Left renal cortex interstitium (tissue), 4 donors: ENCODE measurements at places on chromosomes 7 and 10. TPM values are rescaled to one million over a fixed set of nuclear protein-coding genes. Genes with fewer than 3 reads are reported as not detected.

GRCh38 chr10:110615057-110615747 is 28.9 kb upstream of the RBM20 start:
- DNase-seq, result no peak

DNA sequence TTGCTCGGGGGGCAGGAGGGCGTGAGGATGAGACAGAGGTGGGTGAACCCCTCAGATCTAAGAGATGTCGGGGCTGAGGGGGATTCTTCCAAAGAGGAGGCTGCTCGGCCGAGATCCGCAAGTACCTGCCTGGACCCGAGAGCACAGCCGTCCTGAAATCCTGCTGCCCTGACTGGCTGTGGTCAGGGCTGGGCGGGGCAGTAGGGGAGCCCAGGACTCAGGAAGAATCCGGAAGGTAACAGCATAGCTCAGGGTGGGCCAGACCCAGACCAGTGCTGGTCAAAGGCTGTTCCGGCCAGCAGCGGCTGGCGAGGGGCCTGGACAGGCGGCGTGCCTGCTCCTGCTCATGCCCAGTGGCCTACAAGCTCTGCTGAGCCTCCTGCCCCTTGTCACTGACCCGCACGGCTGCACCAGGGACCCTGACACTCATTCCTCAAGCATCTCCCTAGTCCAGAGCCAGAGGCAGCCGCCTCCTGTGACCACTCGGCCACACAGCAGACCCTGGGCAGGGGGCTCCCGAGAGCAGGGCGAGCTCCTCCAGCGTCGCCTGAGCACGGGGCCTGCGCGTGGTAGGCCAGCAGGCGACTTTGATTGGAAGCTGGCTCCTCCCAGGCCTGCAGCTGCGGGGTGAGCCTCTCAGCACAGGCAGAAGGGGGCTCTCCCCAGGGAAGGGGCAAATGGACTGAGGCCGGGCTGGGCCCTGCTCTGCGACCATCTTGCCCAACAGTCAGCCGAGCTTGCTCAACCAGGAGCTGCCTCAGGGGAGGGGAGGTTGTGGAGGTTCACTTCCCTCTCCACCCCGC is 3.1 kb upstream of the ADAP1 start:
- no peak for DNase-seq

DNA sequence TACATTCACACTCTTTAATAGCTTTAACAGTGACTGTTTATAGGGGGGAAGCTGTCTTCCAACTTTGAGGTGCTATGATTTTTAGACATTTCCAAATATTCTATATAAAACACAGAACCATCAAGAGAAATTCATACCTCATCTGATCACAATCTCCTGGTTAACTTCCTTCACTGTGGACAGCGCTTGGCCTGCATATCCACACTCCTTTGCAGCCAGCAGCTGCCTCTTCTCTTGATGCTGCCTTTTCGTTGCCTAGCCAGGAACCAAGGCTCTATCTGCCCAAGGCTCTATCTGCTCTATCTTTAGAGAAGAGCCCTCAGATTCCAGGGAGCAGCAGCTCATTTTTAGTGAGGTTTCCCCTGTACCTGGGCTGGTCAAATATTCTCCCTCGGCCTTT is 252.0 kb downstream of the PTEN start:
- DNase-seq, result no peak

GRCh38 chr10:110216942-110217661 is 9.7 kb downstream of the MXI1 start:
- no peak for DNase-seq

GRCh38 chr10:24215196-24215595 is 6.3 kb downstream of the KIAA1217 start:
- no peak for DNase-seq

The TAS2R41 gene
- polyA plus RNA-seq, result not detected
